Activated T-helper 1 cell treated with Interleukin-2 at 50 U/mL for 16 hours (primary cell): ENCODE measurements at places on chromosomes 2 and 18.
A peak's percentile ranks its signal among the peaks of the same experiment; 100 is the strongest.

GRCh38 chr18:7592305-7593071 lies 25.4 kb downstream of the PTPRM start:
- no peak for DNase-seq

DNA sequence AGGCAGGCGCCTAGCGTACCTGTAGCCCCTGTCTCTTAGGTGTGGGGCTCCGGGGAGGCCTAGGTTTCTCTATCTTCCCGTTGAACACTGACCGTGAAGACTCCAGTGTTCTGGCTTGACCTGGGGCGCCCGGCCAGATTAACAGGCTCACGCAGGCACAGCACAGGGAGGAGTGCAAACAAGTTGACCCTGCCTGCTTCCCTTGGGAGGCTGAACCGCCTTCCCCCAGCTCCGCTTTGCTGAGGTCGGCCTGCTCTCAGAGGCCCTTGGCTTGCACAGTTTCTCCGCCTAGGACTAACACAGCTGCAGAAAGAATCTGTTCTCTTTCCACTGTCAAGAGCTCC lies 567 bp downstream of the PCYOX1 start:
- no peak for DNase-seq

- DNase-seq = no peak
Measured at GRCh38 chr18:45107425-45107824, 426.7 kb downstream of the SETBP1 start.

- no peak for DNase-seq
Measured at GRCh38 chr2:72782520-72782919, 43.3 kb downstream of the EXOC6B start.

DNA sequence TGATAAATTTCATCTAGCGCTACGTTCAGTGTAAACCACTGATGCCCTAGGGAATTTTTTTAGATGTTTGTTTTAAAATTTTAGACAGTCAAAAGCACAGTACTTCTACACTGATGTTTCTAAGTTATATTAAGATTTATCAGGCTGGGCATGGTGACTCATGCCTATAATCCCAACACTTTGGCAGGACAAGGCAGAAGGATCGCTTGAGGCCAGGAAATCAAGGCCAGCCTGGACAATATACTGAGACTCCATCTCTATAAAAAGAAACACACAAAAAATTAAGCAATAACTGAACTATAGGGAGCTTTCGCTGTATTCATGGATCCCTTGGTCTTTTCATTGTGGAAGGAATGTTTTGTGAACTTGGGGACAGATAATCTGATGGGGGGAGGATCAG lies 50.6 kb upstream of the MAPRE2 start:
- no peak for DNase-seq

GRCh38 chr2:69572641-69573040 lies 70.9 kb downstream of the AAK1 start:
- DNase-seq = no peak

GRCh38 chr2:157178874-157179273 lies 78.6 kb upstream of the GALNT5 start:
- DNase-seq = no peak

DNA sequence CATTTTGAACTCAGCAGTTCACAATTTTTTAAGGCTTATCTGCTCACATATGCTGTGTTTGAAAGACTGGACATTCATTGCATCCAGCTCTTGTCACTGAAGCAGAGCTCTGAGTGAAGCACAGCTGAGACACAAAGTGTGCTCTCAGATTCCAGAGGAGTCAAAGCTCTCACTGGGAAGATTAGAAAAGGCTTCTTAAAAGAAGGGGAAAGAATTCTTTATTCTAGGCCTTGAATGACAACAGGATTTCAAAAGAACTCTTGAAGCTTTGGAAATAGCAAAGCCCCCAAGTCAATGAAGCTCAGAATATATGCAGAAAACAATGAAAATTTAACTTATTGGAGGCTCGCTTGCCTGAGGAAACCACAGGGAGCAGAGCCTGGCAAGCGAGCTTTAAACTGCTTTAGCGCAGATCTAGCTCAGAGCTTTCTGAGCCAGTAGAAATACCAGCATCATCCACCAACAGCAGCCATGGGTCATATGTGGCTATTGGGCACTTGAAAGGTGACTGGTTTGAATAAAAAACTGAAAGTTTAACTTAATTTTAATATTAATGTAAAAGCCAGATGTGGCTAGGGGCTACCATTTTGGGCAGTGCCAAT lies 369.7 kb downstream of the OSR1 start:
- no peak for DNase-seq

- no peak for DNase-seq
Measured at GRCh38 chr2:214322662-214323061, 88.2 kb upstream of the VWC2L start.

- DNase-seq = peak; percentile 2
Measured at GRCh38 chr2:191740016-191740419, 62.1 kb downstream of the NABP1 start.

DNA sequence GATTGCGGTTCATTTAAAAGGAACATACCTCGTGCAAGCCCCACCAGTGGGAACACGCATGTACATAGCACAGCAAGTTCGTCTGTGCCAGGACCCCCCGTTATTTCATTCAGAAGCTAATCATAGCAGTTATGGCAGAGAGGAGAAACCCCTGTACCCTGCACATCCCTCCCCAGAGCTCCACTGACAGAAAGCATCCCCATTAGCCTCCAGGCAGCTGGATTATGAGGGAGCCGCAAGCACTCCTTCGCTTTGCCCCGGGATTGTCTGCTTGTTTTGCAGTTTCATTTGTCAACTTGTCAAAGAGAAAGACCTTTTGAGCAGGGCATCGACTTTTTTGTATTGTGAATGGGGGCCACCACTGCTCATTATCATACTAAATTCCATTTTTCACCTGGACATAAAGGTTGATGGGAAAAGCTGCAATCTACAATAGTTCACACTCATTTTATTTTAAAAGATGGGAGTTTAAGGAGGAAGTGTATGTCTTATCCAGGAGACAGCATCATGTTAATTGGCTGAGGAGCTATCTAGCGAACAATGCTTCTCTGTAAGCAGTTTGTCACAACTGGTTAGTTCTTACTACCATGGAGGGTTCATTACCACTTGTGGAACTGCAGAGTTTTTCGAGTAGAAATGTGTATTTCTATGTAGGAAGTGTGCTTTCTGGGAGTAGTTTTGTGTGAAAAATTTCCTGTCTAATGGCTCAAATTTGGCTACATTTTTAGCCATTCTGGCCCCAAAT lies 255.3 kb downstream of the THSD7B start:
- no peak for DNase-seq

DNA sequence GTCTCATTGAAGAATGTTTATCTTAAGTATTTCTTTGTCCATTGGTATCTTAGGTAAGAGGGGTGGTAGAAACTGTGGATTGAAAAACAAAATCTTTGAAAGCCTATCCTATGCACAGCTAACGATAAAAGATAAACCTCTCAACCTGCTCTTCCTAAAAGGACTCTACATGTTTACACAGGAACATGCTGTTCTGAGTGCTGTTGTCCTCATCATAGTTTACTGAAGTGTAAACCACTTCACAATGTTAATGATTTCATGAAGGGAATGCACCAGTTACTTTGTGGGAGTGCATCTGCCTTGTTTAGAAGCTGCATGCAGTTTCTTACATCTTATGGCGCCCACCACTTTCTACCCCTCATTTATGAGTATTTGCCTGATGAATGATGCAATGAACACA lies 1.2 kb downstream of the ACMSD start:
- DNase-seq = no peak

GRCh38 chr18:28143725-28144124 lies 33.2 kb downstream of the CDH2 start:
- DNase-seq = no peak

DNA sequence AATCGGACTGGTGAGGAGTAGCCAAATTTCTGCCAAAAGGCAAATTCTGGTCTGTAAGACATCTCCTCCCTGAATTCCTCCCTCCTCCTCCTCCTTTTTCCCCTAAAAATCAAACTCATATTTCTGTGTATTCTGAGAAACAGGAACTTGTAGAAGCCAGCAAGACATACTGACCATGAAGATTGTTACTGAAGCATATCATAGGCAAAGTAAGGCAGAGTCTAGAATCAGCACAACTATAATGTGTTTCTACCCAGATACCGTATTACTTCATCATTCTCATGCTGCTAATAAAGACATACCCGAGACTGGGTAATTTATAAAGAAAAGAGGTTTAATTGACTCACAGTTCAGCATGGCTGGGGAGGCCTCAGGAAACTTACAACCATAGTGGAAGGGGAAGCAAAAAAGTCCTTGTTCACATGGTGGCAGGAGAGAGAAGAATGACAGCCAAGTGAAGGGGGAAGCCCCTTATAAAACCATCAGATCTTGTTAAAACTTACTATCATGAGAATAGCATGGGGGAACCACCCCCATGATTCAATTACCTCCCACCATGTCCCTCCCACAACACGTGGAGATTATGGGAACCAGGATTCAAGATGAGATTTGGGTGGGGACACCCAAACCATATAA lies 24.9 kb upstream of the EPC2 start:
- DNase-seq = no peak

DNA sequence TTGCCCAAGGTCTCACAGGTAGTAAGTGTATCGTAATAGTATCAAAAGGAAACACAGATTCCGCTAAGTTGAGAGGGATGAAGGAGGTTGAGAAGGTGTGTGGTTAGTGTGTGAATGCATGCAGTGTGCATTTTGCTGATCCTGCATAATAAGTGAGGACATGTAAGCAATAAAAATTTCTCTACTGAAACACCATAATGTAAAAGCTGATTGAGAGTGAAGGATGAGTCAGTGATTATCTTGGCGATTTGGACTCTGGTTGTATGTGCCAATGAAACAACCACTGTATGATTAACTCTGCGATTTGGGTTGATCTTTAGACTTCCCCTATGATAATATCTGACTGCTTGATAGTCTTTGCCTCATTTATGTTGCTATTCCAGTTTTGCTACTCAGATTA lies 16.7 kb upstream of the ADGRF3 start:
- no peak for DNase-seq

DNA sequence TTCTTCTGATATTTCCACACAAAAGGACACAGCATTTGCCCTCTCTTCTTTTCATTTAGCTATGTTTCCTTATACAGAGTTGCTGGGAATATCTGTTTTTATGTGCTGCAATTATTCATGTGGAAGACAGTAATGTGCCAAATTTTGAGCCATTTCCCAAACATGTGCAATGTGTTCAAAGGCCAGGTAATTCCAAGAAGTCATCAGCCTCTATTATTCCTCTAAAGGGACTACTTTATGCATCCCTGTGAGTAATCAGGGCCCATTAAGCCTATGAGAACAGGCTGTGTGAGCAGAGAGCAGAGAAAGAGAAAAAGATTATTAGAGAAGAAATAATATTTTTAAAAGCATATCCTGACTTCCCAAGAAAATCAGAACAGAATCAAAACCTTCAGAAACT lies 107.6 kb upstream of the OSR1 start:
- no peak for DNase-seq

- DNase-seq = no peak
Measured at GRCh38 chr2:5290900-5291546, 401.2 kb upstream of the SOX11 start.

GRCh38 chr18:36284671-36285295 lies 12.7 kb upstream of the FHOD3 start:
- DNase-seq = no peak

DNA sequence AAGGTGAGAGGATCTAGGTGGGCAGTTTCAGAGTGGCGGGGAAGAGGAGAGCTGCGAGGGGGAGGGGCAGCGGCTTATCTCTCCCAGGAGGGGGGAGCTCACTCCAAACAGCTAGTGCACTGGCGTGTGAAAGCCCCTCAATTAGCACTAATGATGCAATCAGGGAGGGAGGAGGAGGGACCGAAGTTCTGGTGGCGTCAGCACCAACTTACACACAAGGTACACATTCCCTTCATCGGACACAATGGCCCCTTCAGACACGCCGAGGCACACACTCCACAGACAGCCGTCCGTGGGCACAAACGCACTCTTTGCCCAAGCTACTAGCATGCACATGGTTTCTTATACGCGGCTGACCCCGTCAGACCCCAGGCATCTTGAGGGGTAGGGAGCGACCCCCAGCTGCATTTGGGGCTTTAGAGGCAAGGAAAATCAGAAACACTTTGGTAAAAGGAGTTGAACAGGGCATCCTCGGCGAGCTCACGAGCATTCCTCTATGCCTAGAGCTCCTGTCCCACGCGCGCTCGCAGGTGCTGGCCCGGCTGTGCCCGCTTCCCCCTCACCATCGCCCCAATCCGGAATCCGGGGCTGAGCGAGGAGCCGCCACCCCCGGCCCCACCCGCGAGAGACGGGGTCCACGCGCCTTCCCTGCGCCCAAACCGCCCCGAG lies 868 bp upstream of the PKDCC start:
- DNase-seq = no peak

- no peak for DNase-seq
Measured at GRCh38 chr2:211347328-211347727, 790.9 kb downstream of the CPS1 start.

GRCh38 chr2:144671695-144672455 lies 152.0 kb upstream of the ZEB2 start:
- no peak for DNase-seq

GRCh38 chr2:15127876-15128275 lies 433.3 kb downstream of the NBAS start:
- no peak for DNase-seq

- no peak for DNase-seq
Measured at GRCh38 chr2:41741951-41742595, 305.7 kb upstream of the PKDCC start.

GRCh38 chr18:66621816-66622576 lies 18.1 kb upstream of the CDH19 start:
- no peak for DNase-seq

DNA sequence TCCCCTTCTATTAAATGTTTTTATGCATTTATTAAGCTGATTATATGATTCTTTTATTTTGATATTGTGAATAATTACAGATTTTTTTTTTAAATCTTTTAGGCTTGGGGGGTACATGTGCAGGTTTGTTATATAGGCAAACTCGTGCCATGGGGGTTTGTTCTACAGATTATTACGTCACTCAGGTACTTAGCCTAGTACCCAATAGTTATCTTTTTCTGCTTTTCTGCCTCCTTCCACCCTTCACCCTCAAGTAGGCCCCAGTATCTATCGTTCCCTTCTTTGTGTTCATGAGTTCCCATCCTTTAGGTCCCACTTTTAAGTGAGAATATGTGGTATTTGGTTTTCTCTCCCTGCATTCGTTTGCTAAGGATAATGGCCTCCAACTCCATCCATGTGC lies 92.2 kb upstream of the CWC22 start:
- DNase-seq = no peak

- DNase-seq = no peak
Measured at GRCh38 chr18:51342815-51343214, 145.3 kb upstream of the MEX3C start.
